ENCODE measurements at places on chromosomes 2 and 18.
A peak's percentile ranks its signal among the peaks of the same experiment; 100 is the strongest.

DNA sequence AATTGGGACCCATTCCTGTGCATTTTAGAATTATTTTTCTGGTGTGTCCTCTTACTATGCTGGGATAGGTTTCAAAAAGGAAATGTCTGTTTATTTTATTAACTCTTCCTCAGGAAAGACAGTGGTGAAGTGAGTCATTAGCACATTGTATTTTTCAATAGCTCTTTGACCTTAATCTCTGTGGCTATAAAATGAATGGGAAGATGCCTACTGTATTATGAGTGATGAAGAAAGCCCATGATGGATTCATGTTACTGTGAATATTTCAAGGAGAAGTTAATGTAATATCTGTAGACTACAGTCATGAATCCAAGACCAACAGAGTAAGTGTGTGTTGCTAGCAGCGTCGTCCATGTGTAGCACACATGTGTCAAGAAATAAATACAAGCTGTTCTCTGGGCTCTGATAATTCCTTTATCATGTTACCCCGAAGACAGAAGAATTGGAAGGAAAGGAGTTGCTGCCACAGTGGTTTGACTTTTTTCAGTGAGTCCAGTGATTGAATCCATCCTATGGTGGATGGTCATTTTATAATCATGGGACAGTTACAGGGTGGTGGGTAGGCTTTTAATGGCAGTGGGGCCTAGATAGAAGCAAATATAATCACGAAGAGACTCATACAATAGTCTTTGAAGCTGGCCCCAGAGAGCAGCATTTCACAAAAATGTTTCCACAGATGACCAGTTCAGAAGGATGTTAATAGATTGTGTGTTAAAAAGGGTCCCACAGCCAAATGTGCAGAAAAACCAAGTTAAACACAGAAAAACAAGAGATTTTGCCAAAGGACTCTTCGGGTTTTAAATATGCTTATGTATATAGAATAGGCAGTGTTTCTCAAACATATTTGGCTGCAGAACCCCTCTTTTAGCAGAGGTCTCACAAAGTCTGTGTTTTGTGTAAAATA lies 239.7 kb upstream of the RASGRP3 start:
- no peak for DNase-seq

DNA sequence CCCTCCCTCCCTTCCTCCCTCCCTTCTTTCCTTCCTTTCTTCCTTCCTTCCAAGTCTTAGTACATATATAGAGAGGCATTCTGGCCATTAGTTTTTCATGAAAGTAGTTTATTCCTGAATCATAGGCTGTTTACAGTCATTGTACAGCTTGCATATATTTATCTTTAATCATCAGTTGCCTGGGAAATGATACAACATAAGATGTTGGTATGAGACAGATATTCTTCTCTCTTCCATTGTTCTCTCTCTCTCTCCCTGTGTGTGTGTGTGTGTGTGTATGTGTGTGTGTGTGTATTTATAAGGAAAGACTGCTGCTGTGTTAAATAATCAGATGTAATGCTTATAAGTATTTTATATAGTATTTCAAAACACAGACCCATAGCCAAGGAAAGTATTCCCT lies 289.8 kb upstream of the UBE2E3 start:
- DNase-seq, result no peak

DNA sequence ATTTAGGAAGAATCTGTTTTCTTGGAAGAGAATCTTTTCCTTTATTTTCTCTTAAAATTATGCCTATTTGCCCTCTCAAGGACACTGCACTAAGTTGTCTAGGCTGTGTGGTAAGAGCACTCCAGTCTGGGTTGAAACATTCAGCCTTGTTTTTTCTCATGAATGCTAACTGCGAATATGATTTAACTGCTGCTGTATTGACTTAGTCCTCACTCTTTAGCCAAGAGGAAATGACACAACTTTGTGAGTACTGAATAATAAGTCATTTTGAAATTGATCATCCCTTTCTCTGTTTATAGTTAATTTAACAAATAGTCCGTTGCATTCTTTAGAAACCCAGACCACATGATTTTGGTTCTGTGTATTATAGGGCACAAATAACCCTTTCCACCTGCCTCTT lies 4.5 kb upstream of the RND3 start:
- no peak for DNase-seq

DNA sequence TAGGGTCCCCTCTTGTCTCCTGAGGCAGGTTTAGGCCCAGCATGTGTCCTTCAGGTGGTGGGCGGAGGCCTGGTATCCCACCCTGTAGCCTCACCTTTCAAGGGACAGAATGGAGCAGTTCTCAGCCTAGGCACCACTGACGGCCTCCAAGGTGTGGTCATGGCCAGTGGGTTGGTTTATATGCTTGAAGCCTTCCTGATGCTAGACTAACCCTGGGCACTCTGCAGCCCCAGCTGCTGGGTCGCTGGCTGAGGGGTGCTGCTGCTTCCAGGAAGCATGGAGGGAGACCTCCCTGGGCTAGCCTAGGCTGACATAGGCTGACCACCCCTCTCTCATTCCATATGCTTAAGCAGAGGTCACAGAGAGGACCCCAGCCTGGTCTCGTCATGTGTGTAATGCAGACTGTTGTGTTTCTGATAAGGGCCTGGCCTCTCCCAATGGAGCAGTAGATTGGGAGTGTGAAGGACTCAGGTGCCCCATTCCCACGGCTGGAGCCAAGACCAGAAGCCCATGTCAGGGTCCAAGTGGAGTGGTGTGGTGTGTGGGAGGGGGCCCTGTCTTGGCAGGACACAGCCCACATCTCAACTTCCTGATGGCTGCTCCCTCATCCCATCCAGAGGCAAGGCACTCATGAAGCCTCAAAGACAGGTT lies 206.6 kb downstream of the DYSF start:
- DNase-seq, result no peak

DNA sequence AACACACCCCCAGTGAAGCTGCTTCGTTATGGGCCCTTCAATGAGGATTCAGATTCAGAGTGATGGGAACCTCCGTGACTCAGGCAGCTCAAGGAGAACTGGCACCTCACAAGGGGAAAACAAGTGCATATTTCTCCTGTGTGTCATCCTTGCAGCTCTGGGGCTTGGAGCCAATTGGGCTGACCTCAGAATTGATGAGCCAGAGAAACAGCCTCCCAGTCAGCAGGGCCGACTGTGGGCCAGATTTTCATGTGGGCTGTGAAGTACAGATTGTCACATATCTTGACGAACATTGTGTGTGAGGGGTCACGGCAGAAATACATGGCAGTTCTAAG lies 189.6 kb upstream of the SP5 start:
- peak; percentile 82 for DNase-seq

GRCh38 chr2:157055660-157056199 lies 201.8 kb upstream of the GALNT5 start:
- no peak for DNase-seq

- DNase-seq, result no peak
Measured at GRCh38 chr2:44668336-44668735, 273.2 kb upstream of the SIX3 start.

DNA sequence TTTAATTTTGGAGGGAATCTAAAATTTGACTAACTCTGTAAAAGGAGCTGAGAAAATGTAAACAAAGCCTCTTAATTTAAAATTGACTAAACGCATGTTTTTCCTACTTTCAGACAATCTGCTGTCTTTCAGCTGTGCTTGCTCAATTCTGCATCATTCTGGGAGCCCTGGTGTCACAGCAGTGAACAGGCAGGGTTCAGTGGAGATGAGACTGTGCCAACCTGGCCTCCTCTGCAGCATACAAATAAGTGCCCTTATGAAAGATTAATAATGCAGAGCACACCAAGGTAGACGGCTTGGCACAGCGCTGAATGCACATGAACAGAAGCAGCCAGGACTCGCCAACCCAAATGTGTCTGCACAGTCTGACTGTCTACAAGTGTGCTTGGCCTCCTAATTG lies 222.0 kb upstream of the CHAC2 start:
- DNase-seq, result no peak
